ENCODE measurements at places on chromosomes 2 and 18. TPM values are rescaled to one million over a fixed set of nuclear protein-coding genes. Genes with fewer than 3 reads are reported as not detected.

Gene MC2R
- total RNA-seq = not detected

Gene OSBPL1A
- total RNA-seq = 84.6 TPM

Gene RGPD3
- total RNA-seq = not detected

Gene TCF4
- total RNA-seq = 1.8 TPM

GRCh38 chr2:202911203-202911511, 316 bp downstream of the WDR12 start:
- DNase-seq = no peak

GRCh38 chr2:70994009-70994698, 519 bp downstream of the TEX261 start:
- no peak for DNase-seq

GRCh38 chr18:41579185-41579584, 375.8 kb upstream of the PIK3C3 start:
- no peak for DNase-seq

- DNase-seq = peak; percentile 87
These were observed 19.6 kb downstream of the TUBB6 start for GRCh38 chr18:12327510-12328178.
